ENCODE measurements at places on chromosomes 7 and 10. TPM values are rescaled to one million over a fixed set of nuclear protein-coding genes. Genes with fewer than 3 reads are reported as not detected.

GRCh38 chr10:120806081-120806480 is 45.1 kb upstream of the WDR11 start:
- no peak for DNase-seq

GRCh38 chr10:75828413-75828812 is 397.0 kb downstream of the LRMDA start:
- DNase-seq: no peak

DNA sequence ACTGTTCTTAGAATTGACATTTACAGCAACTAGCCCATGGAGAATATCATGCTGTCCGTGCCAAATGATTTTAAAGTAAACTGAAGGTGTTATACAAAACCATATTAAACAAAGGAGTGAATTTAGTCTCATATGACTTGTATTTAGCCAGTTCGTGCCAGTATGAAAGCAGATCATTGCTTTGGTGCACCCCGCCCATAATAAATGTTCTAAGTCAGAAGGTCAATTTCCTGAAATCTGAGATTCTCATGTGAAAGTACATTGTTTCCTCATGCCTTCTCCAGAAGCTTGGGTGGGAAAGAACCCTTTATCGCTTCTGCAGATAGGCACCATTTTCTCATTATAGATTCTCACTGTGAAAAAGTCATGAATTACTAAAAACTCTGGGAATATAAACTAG is 106.4 kb downstream of the CAMK1D start:
- no peak for DNase-seq

- DNase-seq: no peak
Measured at GRCh38 chr7:126303926-126304325, 948.8 kb downstream of the GRM8 start.

DNA sequence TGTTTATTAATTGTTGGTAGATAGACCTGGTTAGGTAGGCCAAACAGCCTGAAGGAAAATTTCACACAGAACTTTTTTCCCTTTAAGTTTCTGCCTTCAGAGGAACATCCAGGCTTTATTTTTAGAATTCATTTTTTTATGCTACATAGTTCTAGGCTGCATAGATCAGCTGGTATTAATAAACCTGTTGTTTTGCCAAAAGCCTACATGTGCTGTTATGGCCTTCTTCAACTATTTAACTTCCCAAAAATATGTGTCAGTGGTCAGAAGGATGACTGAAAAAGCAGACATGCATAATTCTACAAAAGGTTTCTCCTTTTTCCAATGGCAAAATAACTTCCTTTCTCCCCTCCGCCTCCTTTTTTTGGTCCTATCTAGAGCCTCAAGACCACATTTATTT is 303.0 kb upstream of the DKK1 start:
- no peak for DNase-seq

- DNase-seq: peak; percentile 73
Measured at GRCh38 chr10:30510184-30510931, 76.4 kb downstream of the MAP3K8 start.

Gene PPP1R3A
- not detected for total RNA-seq
